Stimulated activated CD8-positive, alpha-beta memory T cell treated with anti-CD3 and anti-CD28 coated beads, Interleukin-15, amount 100 ng/mL, for 24 hours (primary cell): ENCODE measurements at places on chromosomes 11 and 22.

DNA sequence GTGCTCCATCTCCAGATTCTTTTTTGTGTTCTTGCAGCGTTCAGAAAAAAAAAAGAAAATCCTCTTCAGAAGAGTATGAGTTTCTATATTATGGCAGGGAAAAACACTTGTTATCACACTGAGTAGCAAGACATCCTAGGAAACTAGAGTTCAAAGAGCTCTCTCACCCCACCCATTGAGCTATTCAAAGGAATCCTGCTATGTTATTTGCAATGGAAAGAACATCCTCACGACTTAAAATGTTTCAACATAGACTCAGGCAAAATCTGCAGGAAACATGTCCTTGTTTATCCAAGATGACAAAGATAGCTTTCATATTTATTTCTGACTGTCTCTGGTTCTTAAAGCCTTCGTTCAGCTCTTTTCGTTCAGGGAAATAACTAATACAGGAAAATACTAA lies 331.6 kb upstream of the ANO5 start:
- DNase-seq = no peak

DNA sequence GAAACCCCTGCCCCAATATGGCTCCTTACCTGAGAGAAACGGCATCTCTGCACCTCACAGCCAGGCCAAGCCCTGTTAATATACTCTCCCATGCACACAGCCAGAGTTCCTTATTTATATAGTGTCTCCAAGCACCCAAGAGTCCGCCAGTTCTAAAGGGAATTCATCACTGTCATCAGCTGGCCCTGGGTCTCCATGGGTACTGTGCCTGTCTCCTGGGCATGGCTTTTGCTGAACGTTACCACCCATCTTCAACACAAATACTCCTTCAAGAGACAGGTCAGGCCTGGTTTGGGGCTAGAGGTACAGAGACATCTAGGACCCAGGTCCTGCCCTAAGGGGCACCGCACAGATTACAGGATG lies 1.6 kb upstream of the ATG16L2 start:
- DNase-seq = no peak

DNA sequence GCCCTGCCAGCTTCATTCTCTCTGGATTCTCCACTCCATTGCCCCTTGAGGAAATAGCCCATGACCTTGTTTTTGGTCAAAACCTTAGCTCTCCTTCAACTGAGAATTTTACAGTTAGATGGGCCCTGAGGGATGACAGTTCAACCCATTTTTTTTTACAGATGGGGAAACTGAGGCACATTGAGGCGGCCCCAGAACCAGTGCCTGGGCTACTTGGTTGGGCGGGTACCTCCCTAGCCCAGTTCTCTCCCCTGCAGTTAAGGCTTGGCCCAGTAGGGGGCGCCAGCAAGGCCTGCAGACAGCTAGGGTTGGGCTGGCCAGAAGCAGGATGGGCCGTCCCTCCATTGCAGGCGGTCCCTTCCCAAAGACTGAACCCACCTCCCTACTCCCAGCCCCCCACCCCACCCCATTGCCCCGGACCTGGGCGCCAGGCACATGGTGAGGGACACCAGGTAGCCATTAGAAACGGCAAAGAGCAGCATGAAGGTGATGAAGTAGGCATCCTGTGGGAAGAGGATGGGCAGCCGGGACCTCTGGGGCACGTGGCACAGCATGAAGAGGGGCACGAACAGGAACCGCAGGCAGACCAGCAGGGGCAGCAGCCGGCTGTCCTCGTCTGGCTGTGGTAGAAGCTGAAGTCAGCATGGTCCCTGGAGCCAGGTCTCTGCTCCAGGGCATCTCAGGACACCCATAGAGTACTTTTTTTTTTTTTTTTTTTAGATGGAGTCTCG lies 7.6 kb downstream of the SLC29A2 start:
- DNase-seq = peak; percentile 72

DNA sequence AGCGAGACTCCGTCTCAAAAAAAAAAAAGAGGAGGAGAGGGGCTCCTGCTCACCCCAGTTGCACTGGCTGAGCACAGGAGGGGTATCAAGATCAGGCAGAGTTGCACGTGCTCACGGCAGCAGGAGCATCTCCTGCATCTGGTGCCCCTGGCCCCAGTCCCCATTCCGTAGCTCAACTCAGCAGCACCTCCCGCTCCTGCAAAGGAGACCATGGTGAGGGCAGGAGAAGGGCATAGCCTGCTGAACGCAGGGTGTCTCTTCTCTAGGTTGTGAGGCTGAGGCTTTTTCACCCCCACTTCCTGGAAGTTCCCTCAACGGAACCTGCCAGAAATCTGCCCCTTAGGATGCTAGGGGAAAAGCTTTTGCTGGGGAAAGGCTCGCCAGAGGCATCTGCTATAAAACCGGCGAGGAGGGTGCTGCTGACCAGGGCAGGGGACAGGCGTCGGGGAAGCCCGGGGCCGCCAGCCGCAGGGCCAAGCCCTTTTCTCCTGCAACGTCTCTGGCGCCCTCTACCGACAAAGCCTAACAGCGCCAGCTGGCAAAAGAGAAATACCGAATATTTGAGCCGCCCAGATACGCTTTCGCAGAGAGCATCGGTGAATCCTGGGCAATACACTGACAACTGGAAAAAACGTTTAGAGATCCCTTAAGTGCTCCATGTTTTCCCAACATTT lies 1.0 kb upstream of the PPP6R2 start:
- DNase-seq = peak; percentile 82

GRCh38 chr11:86805873-86806310 lies 5.5 kb downstream of the PRSS23 start:
- DNase-seq = no peak

- no peak for DNase-seq
Measured at GRCh38 chr22:41621911-41622179, 750 bp downstream of the XRCC6 start.

DNA sequence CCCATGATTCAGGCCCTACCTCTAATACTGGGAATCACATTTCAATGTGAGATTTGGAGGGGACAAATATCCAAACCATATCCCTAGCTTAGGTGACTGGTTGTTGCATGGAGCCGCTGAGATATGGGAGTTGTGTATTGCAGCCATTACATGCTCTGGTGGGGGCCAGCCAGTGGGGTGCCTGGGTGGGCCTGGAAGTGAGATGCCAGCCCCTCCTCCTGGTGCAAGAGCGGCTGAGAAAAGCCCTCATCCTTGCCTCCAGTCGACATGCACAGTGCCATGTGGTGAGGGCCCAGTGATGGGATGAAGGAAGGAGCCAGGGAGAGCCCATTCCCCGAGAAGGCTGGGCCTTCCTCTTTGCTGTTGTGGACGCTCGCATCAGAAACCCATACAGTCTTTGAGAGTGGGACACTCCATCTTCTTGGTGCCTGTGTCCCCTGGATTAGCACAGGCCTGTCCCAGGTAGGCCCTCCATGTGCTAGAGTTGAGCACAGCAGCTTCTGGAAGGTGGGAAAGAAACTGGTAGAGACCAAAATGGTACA lies 1043.0 kb downstream of the TBC1D22A start:
- no peak for DNase-seq

DNA sequence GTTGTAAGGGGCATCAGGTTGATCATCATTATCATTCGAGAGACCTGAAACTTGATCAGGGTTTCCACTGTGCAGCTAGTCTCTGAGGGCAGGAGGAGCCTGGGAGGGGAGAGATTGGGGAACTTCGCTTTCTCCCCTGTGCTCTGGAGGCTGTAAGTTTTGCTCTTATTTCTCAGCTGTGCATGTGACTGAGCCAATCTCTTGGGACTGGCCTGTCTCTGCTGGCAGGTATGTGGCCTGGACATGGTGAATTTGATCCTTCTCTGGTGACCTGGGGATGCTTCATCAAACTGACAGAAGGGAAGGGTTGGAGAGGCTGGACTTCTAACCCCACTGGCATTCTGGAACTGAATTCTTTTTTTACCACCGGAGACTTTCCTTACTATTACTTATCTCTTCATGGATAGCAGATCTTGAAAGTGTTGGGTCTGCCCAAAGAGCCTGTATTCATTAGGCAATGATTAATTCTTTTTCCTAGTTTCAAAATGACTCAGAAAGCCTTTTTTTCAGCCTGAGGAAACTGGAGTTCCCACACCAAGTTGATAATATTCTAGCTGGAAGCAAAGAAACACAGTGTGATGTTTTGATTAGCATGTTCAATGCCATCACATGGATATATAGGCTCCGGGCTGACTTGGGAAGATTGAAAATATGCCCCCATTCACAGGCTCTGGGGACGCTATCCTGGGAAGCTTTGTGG lies 36.5 kb downstream of the TSPAN18 start:
- DNase-seq = no peak

GRCh38 chr11:116427903-116428637 lies 344.7 kb downstream of the BUD13 start:
- DNase-seq = no peak

GRCh38 chr11:78698612-78699011 lies 123.9 kb upstream of the NARS2 start:
- no peak for DNase-seq

GRCh38 chr11:58575377-58576020 lies at the start of gene LPXN:
Gene LPXN (minus strand): TSS chr11:58575856. CDS start chr11:58575772, 84 bp downstream.
- DNase-seq = no peak

DNA sequence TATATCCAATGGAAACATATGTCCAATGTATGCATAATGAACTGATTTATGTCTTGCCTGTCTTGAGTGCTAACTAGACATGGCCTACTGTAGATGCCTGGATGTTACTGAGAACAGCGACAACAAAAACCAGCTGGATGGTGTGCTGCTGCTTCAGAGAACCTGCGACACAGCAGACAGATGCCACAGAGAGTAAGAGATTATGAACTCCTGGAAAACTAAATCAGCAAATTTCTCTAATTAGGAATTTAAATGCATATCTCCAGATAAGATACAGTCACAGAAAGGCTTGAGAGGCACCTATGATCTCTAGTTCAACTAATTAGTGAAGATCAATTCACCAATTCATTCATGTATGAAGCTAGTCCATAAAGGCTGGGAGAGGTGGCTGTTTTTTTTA lies 1508.0 kb upstream of the TENM4 start:
- no peak for DNase-seq

GRCh38 chr22:50302041-50302541 lies 5.4 kb downstream of the PLXNB2 start:
- DNase-seq = no peak

DNA sequence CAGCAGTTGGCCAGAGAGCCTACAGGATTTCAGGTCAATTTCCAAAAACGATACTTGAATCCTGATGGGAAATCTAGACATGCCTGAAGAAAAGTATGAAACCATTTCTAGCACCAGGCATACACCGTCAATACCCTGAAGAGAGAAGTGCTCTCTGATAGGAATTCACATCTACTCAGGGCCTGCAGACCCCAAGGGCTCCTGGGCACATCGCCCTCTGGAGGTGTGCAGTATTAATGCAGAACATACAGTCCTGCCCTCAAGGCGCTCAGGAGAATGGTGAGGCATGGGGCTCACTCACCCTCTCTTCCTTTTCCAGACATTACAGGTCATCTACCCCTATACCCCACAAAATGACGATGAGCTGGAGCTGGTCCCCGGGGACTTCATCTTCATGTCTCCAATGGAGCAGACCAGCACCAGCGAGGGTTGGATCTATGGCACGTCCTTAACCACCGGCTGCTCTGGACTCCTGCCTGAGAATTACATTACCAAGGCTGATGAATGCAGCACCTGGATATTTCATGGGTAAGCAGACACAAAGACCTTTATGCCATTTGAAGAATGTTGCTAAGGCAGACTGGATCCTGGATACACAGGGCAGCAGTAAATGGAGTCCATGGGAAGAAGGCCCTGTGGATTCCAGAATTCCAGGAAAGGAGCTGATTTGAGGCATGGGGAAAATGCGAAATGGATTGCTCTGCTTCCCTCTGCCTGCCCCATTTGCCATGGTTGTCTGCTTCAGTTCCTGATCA lies 49.3 kb upstream of the CRTAM start:
- no peak for DNase-seq

DNA sequence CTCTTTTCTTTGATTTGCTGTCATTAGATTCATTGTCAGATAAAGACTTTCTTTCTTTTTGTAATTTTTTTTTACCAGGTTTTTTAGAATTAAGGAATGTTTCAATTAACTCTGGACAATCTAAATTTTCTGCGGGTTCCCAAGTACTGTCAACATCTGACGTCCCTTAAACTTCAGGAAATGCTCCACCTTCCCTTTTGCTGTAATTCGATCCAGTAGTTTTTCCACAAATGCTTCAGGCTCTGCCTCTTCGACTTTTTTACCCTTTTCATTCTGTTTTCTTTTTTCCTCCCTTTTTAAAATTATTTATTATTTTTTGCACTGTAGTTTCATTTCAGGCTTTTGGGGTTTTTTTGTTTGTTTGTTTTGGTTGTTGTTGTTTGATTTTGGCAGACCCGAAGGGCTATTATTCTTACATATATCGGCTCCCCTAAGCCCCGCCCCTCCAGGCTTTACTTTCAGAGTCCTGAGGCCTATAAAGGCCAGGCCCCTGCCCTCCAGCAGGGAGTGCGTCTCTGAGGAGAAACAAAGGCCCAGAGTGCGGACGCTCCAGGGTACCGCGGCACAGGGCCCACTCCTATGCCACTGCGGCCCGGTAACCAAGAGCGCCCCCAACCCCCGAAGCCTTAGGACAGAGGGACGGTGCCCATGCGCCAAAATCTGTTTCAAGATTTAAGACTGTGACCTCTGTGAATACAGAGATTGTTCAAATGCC lies 116.4 kb downstream of the TYR start:
- no peak for DNase-seq

DNA sequence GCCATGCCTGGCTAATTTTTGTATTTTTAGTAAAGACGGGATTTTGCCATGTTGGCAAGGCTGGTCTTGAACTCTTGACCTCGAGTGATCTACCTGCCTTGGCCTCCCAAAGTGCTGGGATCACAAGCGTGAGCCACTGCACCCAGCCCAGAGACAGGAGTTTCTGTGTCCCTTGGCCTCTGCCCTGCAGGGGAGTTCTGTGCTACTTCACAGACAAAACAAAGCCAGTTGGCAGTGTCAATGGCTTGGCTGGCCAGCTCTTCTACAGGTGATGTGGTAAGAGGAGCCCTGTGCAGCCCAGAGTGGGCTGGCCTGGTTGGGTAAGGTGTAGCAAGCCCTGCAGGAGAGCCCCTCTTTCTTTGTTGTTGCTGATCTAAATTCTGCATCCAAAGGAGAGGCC lies 60.5 kb upstream of the SHISAL1 start:
- no peak for DNase-seq

GRCh38 chr22:25582946-25583345 lies 18.5 kb downstream of the GRK3 start:
- no peak for DNase-seq

DNA sequence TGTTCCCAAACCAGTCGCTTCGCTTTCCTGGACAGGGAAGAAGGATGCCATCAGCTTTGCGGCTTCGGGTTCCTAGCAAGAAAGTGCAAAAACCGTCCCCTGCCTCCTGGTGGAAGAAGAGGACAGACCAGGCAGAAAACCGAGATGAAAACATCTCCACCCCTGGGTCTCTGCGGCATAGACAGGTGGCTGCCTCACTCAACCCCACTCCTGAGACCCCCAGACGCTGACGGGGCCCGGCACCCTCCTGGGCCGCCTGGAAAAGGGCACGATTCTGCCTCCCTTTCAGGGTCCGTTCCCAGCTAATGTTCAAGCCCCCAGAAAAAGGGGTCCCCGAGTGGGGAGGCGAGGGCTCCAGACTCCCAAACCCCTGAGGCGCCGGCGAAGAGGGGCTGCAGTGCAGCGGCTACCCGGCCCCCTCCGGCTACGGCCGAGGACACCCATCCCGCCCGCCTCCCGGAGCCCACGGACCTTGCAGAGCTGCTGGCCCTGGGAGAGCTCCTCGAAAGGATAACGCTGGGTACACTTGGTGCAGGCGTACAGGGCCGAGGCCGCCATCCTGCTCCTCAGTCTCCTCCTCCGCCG lies 569 bp downstream of the FAM76B start:
- DNase-seq = no peak
